H54 (cell line): ENCODE measurements at places on chromosomes 11 and 22.

- DNase-seq, result no peak
Observed at GRCh38 chr11:86491027-86491426, 116.3 kb downstream of the CCDC81 start.

GRCh38 chr22:29205594-29206371 lies at the start of gene EMID1:
EMID1 (plus strand) TSS chr22:29205896; CDS start chr22:29206039, 143 bp downstream.
- DNase-seq, result no peak

DNA sequence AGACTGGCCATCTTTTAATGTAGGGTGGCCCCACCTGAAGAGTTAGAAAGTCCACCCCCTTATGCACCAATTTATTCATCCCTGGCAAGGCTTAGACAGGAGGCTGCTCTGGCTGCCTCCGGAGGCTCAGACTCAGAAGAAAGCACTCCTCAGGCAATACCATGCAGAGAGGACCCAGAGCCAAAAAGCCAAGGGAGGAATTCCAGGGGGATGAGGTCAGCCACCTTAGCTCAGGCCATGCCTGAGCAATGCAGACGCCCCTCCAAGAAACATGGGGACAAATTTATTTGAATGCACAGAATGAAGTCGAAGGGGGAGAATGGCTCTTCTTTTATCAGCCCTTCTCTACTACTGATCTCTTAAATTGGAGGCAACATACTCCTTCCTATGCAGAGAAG lies 39.7 kb upstream of the GLYAT start:
- DNase-seq, result peak; percentile 19

GRCh38 chr11:116473790-116474346 lies 298.9 kb downstream of the BUD13 start:
- no peak for DNase-seq

GRCh38 chr11:79544361-79544760 lies 103.5 kb upstream of the TENM4 start:
- no peak for DNase-seq

DNA sequence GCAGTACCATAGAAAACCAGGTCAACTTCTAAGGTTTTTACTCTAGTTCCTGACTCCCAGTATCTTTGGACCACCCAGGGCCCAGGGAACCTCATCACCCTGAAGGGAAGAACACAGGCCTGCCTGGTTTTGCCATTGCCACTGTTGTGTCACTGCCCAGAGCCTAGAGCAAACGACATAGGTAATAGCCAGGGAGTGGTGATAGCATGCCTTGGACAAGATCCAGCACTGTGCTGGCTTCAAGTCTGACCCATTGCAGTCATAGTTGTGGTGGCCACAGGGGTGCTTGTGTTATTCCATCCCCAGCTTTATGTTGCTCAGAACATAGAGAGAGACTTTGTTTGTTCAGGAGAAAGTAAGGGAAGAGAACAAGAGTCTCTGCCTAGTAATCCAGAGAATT lies 2310.2 kb downstream of the LRRC4C start:
- no peak for DNase-seq

- DNase-seq, result no peak
Observed at GRCh38 chr11:71474771-71475483, 21.9 kb downstream of the NADSYN1 start.

GRCh38 chr11:117805045-117805444 lies 8.0 kb upstream of the DSCAML1 start:
- DNase-seq, result no peak

GRCh38 chr11:70707821-70708220 lies 309.5 kb downstream of the CTTN start:
- no peak for DNase-seq

- DNase-seq, result no peak
Observed at GRCh38 chr11:119729951-119730613, 1.1 kb upstream of the NECTIN1 start.

DNA sequence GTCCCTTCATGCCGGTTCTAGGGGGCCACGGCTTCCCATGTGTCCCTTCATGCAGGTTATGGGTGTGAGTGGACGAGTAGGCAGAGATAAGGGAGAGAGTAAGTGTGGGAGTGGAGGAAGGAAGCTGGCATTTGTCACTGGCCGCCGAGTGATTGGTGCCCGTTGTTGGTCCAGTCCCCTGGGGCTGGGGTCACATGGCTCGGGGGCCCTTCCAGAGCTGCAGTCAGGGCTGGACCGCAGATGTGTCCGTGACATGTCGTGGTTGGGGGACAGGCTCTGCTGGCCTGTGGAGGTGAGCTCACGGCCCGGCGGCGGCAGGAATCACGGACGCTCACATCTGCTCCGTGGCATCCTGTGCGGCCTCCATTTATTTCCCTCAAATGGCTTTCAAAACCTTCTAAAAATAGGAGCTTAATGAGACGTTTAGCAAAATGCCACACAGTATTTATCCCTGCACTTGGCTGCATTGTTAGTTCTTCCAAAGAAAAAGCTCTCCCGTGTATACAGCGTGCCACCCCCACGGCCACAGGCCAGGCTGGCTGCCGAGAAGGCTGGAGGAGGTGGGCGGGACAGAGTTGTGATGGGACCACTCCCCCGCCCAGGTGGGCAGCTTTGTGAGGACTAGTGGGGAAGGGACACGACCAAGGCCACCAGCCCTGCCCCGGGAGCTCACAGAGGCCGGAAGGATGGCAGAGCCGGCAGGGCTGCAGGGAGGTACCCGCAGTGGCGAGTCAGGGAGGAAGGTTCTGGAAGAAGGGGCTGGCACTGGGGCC lies 386.7 kb downstream of the TBC1D22A start:
- no peak for DNase-seq

DNA sequence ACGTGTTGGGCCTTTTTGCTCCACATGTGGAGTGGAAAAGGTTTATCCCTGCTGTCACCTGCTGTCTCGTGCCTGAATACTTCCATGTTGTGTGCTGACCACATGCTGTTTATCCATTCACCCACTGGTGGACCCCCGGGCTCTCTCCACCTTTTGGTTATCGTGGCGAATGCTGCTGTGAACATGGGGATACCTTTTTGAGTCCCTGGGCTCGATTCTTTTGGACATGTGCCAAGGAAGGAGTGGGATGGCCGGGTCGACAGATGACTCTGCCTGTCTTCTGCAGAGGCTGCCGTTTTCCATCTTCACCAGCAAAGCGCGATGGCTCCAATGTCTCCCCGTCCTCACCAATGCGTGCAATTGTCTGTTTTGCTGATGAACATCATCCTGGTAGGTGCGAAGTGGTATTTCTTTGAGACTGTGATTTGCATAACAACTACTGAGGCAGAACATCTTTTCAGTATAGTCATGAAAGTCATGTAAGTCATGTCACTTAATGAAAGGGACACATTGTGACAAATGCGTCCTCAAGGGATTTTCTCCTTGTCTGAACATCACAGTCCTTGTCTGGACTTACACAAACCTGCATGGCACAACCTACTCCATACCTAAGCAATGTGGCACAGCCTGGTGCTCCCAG lies 758.7 kb downstream of the BRD1 start:
- no peak for DNase-seq

DNA sequence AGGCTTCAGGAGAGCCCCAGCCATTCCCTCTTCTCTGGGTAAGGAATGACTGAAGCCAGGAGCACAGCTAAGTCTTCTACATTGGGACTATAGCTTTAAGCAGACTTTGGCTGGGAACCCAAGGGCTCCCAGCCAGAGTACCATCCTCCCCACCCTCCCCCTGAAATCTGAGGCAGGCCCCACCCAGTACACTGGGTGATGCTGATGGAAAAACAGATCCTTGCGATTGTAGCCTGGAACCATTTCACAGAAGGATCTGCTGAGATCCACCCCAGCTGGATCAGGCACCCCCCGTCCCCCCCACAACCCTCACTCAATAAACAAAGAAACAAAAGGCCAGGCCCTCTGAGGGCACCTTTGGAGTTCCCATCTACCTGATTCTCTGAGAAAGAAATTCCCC lies 39.8 kb downstream of the IL18BP start:
- no peak for DNase-seq

GRCh38 chr11:1198561-1199240 lies 24.2 kb upstream of the MUC5B start:
- DNase-seq, result no peak

DNA sequence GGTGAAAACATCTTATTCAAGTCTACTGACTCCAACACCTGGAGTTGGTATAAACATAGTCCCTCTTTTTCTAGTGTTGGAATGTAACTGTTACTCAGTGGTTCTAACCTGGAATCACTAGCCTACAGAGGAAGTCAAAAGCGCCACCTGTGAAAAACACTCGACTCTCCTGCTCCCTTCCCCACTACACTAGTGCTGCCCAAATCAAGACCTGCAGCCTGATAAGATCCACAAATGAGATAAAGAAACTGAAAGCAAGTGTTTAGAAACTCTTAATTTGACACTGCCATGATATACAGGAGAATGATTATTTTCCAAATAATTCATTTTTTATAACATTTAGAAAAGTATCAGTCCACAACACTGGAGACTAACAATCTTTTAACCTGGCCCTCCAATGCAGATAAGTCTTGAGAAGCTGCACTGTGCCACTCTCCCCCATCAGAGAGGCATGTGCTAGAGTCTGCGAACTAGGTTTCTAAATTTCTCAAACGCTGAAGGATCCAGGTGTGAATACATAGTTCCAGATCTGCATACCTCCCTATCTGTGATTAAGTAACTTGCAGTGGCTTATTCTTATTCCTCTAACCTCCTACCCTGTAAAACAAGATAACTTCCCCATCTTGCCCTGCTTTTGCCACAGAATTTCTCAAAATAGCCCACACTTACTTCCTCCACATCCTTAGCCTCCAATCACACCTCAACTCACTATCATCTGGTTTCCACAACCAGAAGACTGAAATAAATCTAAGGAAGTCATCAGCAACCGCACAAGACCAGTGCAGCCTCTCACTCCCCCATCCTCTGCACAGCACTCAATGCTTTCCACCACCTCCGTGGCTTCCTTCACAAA lies 88.1 kb downstream of the RRAS2 start:
- no peak for DNase-seq

GRCh38 chr11:76620489-76620888 lies 50.1 kb downstream of the LRRC32 start:
- no peak for DNase-seq

GRCh38 chr22:17968126-17968525 lies 56.2 kb downstream of the MICAL3 start:
- DNase-seq, result no peak

GRCh38 chr22:49754696-49755630 lies 72.7 kb downstream of the BRD1 start:
- no peak for DNase-seq

GRCh38 chr11:73651661-73652045 lies 5.3 kb downstream of the PLEKHB1 start:
- DNase-seq, result no peak

DNA sequence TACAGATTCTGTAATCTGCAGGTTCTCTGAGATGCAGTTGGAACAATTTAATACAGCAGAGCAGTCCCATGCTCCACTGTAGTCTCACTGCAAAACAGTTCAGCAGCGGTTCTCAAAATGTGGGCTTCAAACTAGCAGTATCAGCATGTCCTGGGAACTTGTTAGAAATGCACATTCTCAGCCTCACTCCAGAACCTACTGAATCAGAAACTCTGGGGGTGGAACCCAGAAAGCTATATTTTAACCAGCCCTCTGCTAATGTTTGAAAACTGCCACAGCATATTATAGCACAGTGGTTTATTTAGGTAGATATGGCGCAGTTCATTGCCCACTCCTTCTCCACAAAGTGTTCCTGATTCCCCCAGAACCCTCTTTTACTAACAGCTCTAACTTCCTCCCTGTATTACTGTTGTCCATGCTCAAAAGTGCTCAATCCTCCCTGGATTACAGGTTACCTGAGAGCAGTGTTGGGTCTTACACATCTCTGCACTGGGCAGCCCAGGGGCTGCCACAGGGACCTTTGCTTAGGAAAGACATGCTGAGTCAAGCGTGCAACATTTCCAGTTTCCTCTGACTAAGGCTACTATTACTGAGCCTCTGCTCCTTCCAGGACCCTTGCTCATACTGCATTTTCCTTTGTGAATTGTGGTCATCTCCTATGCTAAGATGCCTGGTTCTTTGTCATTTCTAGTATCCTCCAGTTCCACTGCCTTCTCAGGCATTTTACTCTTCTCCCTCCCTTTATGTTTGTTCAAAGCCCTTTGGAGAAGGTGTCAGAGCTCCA lies 7.7 kb upstream of the DGAT2 start:
- no peak for DNase-seq

DNA sequence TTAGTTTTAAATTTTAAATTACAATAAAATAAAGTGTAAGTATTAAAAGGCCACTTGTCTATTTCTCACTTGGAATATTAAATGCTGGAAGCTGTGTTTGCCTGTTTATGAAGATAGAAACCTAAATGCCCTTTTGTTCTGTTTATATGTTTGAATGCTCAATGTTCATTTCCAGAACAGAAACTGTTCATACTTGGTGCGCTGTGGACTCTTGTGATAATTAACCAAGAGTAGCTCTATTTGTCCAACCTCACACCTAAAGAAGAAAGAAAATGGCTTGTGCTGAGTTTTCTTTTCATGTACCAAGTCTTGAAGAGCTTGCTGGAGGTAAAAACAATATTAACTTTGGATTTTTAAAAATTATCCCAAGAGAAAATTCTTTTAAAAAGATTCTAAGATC lies 5.7 kb downstream of the C11orf54 start:
- no peak for DNase-seq

- no peak for DNase-seq
Observed at GRCh38 chr11:119315131-119316015, 1.6 kb downstream of the MCAM start.

DNA sequence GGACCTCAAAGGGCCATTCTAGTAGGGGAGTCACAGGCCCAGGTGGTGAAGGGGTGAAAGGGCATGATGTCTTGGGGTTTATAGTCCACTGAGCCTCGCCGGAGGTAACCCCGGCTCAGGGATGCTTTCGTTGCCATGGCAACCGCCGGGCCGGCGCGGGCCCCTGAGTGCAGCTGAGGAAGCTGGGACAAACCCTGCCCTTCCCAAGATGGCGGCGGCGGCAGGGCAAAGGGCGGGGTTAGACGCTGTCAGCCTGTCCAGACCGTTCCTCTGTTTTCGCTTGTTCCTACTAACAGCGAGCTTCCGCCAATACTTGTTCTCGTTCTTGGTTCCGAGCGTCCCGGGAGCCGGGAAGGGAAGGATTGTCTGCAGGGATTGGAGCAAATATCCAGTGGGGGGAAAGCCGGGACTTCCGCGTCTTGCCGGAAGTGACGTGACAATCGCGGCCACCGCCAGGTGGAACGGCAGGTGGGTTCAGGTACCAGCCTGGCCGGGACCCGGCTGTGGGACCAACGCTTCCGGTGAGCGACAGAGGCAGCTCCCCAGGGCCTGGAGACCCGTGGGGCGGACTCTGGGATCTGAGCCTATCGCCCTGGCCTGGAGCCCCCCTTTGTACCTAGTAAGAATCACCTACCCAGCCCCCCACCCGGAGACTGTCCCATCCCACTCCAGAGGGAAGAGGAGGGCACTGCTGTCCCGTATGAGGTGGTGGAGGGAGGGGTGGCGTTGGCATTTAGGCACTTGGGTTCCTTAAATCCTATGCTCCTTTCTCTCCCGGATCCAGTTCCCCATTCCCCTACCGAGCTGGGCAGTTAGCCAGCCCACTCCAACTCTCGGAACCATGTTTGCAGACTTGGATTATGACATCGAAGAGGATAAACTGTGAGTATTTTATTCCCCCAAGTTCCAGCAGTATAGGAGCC lies at the start of gene PICK1:
PICK1 (plus strand) TSS at position 436 of the 923 bp plus-strand sequence; CDS start at position 842, 406 bp downstream.
- peak; percentile 87 for DNase-seq

DNA sequence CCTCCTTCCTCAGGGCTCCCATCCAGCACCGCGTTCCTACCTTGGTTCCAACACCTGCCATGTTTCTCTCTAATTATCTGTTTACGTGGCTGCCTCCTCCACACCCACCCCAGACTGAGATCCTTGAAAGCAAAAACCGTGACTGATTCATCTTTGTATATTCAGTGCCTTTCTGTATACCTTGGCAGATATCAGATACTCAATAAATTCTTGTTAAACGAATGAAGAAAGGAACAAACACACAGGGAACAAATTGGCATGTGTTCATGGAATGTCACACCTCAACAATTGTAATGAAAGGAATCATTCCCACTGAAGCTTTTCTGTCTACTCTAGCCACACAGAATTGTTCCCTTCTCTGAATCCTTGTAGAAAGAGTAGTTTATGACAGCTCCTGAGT lies 20.4 kb upstream of the LRRC55 start:
- DNase-seq, result no peak
